ENCODE measurements at places on chromosomes 1 and 21.

GRCh38 chr21:46596201-46596600 is 8.7 kb downstream of the S100B start:
- DNase-seq: no peak

DNA sequence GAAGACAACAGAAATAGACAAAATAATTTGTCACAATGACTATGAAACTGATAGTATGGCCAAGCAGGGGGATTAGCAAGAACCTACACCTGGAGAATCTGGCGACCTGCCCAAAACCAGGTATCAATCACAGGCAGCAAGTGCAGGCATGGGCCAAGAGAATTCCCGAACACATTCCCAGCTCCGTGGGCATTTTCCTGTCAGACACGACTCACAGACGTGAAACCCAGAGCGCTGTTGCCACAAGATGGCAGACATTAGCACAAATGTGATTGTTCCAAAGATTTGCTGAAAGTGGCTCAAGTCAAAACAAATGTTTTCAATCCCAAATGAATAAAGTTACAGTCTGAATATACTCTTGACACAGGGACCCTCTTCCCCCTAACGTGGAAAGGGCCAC is 36.8 kb downstream of the HLCS start:
- DNase-seq: no peak

GRCh38 chr1:2645776-2646175 is 13.0 kb upstream of the MMEL1 start:
- DNase-seq: no peak

- DNase-seq: no peak
Observed at GRCh38 chr1:110307239-110307974, 31.8 kb upstream of the RBM15 start.

- DNase-seq: no peak
Observed at GRCh38 chr1:231865331-231865730, 238.7 kb downstream of the DISC1 start.

DNA sequence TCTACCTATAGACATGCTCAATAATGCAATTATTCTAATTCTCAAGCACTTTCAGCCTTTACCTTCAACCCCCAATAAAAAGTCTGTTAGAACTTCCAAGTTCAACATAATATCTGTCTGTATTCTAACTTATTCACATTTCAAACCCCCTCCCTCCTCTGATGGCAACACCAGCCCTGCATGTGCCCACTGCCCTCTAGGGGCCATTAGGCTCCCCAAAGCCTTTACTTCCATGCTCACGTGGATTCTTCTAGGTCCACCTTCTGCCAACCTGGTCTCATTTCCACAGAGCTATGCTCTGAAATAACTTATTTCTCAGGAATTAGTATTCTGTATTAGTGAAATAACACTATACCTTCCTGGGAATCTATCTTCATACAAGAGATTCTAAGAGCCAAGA is 22.2 kb upstream of the KPRP start:
- no peak for DNase-seq

DNA sequence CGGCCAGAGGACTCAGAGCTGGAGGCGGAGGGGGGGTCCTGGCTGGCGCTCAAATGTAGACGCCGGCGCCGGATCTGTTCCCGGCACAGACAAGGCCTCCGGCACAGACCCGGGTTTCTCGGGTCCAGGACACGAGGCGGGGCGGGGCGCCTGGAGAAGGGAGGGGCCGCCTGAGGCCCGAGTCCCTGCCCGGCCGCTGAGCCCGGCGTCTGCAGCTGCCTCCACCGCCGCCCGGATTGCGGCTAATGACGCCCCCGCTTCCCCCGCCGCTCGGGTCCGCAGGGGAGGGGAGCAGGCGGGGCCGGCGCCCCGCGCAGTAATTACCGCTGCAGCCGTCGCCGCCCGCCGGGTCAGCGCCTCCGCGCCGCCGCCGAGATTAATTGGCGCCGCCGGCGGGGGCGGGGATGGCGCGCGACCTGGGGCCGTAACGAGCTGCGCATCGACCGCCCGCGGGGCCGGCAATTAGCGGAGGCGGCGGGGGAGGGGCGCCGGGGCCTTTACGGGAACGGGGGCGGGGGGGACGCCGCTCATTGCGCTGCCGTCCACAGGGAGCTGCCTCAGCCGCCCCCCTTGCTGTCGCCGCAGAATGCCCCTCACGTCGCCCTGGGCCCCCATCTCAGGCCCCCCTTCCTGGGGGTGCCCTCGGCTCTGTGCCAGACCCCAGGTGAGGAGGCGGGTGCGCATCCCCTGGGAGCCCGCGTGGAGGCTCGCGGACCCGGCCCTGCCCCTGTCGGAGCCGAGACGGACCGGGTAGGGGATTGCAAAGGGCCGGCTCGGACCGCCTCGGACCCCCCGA is 17.3 kb downstream of the NOC2L start:
- DNase-seq: no peak

DNA sequence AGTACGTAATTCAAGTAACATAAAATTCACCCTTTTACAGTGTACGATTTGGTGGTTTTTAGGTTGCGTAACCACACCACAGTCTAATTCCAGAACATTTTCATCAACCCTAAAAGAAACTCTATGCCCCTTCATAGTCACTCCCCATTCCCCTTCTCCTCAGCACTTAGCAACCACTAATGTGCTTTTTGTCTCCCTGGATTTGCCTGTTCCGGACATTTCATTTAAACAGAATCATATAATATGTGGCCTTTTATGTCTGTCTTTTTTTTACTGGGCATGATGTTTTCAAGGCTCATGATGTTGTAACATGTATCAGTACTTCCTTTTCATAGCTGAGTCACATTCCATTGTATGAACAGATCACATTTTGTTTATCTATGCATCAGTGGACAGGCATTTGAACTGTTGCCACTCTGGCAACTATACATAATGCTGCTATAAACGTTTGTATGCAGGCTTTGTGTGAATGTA is 20.8 kb downstream of the OBSCN start:
- DNase-seq: no peak

- DNase-seq: no peak
Observed at GRCh38 chr1:64043976-64044375, 159.4 kb upstream of the UBE2U start.

DNA sequence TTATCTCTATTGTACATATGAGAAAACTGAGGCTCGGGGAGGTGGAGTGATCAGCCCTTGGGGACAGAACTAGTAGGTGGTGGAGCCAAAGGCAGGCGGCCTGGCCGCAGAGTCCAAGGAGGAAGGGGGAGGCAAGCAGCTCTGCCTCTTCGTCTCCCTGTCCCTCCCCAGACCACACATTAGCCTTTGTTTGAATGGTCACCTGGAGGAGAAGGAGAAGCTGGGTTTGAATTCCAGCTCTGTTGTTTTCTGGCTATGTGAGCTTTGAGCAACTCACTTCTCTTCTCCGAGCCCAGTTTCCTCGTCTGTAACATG is 21.4 kb upstream of the LAPTM5 start:
- no peak for DNase-seq

DNA sequence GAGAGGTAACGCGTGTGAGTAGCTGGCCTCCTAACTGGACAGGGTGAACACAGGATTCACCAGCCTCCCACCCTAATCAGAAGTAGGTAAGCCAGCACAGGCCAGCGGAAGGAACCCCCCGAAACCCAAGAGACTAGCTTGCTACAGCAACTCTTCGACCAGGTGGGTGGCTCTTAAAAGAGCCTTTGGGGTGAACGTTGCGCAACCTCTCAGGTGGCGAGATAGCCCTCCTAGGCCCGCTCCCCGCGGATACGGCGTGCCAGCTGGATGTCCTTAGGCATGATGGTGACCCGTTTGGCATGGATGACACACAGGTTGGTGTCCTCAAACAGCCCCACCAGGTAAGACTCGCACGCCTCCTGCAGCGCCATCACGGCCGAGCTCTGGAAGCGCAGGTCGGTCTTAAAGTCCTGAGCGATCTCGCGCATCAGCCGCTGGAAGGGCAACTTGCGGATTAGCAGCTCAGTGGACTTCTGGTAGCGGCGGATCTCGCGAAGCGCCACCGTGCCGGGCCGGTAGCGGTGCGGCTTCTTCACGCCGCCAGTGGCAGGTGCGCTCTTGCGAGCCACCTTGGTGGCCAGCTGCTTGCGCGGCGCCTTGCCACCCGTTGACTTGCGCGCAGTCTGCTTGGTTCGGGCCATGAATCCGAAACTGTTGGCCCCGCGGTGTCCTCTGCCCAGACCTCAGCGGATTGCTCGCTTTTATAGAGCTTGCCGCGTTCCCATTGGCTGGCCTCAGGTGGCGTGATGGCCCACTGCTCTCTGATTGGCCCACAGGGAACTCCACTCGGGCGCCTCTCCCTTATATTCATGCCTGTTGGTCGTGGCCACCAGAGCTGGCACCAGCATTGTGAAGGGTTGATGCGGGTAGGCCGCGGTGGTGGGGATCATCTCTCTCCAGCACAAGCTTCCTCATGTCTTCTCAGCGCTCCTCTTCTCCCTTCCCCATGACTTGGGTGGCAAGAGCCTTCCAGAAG is 8.3 kb upstream of the TRIM17 start:
- no peak for DNase-seq

DNA sequence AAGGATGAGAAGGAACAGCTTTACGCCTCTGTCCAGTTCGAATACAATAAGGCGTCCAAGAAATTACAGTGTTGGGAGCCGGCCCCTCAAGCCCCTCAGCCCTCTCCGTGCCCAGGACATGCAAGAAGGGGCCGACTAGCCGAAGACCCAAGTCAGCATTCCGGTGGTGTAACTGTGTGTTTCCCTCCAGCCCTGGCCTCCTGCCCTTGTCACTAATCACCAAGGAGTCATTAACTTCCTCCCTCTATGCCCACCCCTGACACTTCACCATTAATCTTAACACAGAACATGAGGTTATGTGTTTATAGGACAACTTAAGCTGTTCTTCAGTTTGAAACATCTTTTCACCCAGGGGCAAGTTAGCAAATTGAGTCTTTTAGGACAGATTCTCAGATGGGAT is 16.4 kb upstream of the C4BPB start:
- no peak for DNase-seq

- no peak for DNase-seq
Observed at GRCh38 chr1:166933633-166934032, 41.7 kb downstream of the ILDR2 start.

DNA sequence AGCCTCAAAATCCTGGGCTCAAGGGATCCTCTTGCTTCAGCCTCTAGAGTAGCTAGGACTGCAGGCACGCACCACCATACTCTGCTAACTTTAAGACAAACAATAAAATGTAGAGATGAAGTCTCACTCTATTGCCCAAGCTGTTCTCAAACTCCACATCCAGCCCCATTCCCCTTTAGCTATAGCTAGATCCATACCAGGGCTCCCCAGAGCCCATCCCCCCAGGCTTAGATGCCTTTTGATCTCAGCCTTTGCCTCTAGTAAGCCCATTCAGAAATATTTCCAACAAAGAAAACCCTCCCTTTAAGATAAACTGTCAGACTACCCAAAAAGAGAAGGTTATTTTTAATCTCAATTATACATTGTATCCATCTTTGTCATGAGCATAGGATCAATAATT is 325.4 kb downstream of the CHRM3 start:
- no peak for DNase-seq

GRCh38 chr1:217524787-217525520 is 105.9 kb downstream of the GPATCH2 start:
- no peak for DNase-seq

DNA sequence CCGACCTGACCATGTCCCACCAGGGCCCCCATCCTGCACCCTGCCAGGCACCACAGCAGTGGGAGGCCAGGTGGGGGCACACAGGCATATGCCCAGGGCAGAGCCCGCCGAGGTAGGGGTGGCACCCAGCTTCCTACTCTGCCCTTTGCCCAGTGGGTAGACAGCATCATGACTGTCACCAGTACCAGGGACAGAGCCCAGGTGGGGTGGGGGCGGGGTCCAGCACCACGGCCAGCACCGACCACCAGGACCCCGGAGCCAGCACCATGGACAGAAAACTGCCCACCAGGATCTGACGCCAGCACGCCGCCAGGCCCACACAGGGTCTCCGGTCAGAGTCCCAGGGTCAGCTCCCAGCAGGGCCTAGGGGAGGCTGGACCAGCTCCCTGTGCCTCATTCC is 3.8 kb downstream of the TAS1R3 start:
- DNase-seq: no peak

DNA sequence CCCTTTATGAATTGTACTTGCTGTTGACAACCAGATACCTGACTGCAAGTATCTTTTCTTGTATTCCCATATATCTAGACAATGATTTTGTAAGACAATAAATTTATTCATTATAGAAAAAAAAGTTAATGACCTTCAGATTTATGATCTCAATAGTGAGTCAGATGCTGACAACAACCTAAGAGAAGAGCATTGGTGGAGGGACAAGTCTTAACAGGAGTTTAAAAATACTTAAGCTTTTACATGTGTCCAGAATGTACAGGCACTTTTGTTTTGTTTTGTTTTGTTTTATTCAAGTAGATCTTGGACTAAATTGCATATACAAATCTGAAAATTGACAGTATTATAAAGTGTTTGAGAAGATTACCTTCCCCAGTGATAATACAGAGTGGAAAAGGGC is 1544.6 kb upstream of the B3GALT2 start:
- no peak for DNase-seq

DNA sequence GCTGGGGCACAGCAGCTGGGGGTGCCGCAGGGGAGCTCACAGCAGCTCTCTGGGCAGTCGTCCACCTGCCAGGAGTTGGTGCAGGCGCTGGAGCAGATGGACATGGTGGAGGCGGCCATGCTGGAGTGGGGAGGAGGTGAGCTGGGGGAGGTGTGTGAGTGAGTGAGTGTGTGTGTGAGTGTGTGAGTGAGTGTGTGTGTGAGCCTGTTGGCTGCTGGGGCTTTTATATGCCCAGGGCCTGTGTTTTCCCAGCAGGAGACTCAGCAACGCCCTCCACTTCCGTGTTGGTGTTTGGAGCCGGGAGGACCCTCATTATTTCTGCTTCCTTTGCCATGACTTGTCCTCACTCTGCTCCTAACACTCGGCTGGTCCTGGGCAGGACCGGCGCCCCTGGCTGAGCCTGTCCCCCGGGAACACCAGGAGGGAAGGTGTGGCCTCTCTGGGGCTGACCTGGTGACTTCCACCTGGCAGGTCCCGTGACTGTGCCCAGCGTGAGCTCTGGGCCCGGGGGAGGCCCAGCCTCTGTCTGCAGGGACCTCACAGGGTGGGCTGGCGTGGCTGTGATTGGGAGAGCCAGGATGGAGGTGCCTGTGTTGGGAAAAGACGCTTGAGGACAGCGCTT is at the start of gene KRTAP10-2:
Gene KRTAP10-2 (minus strand): TSS at position 166 of the 622 bp plus-strand sequence. CDS start 47 bp downstream, at position 119.
- no peak for DNase-seq

GRCh38 chr1:217010253-217010652 is 287.0 kb upstream of the ESRRG start:
- no peak for DNase-seq

GRCh38 chr1:119361205-119361604 is 7.4 kb upstream of the HAO2 start:
- no peak for DNase-seq

DNA sequence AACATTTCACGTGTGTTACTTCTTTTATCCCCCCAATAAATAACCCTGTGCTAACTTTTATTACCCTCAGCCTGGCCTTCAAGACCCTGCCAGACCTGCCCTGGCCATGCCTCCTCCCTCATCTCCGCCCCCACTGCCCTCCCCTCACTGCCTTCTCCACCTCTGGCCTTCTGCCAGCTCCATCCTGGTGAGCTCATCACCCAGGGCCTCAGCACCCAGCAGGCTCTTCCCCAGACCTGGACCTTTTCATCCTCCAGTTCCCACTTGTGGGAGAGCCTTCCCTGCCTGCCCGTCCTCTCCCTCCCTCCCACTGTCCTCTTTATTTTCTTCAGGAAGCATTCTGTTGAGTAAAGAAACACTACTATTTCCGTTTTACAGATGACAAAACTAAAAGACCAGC is 72.0 kb downstream of the SLC66A1 start:
- DNase-seq: no peak
